NCI-H2171 treated with DMSO at 0.1 percent for 48 hours (cell line): ENCODE measurements at places on chromosomes 7 and 10.

- DNase-seq: no peak
Observed at GRCh38 chr7:101537205-101537604, 91.9 kb downstream of the MYL10 start.

- DNase-seq: no peak
Observed at GRCh38 chr7:123864012-123864411, 19.0 kb downstream of the HYAL4 start.

DNA sequence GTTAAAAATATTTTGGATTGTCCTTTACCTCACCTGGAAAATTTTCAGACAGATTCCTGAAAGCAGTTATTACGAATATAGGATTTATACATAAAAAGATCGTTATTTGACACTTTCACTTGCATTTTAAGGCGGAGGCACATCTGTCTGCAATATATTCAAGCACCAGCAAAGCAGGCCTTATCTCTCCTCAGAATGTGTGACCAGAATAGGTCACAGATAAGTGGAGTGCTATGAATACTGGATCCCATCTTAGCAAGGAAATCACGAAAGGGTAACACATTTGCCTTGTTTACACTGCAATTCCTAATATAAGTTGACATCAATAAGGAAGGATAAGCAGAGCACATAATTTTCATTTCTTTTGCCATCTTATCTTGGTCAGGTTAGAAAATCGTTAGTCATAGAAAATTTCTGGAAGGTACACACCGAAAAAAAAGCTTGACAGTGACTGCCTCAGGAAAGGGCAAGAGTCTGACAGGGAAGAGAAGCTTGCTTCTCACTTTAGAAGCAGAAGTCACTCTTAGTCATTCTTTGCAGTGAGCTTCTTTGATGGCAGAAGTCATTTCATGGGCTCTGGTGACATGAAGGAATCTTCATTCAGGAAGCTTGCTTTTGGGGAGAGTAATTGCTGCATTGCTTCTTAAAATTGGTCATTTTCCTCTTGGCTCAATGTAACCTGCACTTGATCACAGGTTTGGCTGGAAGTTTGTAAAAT is 98.1 kb upstream of the STK17A start:
- no peak for DNase-seq

DNA sequence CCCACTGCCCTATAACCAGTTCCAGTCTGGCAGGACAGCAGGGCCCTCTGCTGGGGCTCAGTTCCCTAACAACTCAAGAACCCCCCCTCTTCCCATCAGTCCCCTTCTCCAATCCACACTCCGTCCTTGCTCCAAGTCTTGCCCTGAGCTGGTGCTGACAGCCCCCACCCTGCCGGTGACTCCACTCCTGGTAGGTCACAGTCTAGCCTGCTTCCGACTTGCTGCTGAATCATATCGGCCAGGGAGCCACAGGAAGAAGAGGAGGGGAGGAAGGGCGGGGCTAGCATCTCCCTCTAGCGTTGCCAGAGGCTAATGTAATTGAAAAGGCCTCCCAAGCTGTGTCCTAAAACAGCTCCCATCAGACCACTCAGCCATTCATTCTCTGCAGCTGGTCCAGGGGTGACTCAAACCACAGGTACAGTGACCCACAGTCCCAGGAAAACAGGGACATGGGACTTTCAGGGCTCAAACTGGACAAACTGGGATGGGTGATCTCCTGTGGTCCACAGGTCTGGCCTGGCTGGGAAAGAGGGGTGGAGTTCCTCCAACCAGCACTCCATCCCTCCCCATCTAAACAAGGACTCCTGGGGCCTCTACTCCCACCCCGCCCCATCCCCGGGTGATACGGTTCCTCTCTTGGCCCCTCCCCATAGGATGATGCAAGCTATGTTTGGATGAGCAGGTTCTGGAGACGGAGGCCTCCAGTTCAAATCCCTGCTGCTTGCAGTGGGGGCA is 158.8 kb downstream of the SH3PXD2A start:
- no peak for DNase-seq

GRCh38 chr7:37768611-37769010 is 79.8 kb upstream of the NME8 start:
- DNase-seq: no peak

GRCh38 chr10:111648046-111648445 is 535.5 kb downstream of the GPAM start:
- DNase-seq: no peak

DNA sequence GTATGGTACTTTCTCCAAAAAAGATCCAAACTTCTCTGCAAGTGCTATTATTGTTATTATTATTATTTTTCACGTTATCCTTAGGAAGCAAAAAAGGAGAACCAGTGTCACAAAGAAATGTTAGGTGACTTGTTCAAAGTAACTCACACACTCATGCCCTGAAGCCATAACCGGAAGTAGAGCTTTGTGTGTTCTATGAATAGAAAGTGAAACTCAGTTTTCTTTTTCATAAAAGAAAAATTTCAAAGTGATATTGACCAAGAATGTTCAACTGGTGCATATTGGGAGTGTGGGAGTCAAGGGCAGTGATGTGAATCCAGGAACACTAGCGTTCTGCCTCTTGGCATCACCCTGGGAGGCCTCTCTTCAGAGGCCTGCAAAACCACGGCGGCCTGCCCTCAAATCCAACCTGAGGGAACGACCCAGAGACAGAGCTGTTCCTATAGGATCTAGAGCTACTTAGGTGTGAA is 106.1 kb downstream of the PRKCQ start:
- no peak for DNase-seq
